ENCODE measurements at places on chromosomes 12 and 14.

DNA sequence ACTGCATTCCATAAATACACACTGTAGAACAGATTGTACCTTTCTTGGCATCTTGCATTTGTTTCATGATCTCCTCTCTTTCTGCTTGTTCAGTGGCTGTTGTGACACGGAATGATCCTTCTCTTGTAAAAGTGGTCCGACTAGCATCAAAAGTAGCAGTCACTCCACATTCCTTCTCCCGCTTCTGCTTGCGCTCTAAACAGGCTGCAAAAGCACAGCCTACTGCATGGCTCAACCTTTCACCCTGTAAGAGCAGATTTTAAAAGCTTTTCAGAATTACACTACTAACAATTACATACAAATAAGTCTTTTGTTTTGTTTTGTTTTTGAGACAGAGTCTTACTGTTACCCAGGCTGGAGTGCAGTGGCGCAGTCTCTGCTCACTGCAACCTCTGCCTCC, 49.8 kb downstream of the PAPLN start:
- no peak for DNase-seq

DNA sequence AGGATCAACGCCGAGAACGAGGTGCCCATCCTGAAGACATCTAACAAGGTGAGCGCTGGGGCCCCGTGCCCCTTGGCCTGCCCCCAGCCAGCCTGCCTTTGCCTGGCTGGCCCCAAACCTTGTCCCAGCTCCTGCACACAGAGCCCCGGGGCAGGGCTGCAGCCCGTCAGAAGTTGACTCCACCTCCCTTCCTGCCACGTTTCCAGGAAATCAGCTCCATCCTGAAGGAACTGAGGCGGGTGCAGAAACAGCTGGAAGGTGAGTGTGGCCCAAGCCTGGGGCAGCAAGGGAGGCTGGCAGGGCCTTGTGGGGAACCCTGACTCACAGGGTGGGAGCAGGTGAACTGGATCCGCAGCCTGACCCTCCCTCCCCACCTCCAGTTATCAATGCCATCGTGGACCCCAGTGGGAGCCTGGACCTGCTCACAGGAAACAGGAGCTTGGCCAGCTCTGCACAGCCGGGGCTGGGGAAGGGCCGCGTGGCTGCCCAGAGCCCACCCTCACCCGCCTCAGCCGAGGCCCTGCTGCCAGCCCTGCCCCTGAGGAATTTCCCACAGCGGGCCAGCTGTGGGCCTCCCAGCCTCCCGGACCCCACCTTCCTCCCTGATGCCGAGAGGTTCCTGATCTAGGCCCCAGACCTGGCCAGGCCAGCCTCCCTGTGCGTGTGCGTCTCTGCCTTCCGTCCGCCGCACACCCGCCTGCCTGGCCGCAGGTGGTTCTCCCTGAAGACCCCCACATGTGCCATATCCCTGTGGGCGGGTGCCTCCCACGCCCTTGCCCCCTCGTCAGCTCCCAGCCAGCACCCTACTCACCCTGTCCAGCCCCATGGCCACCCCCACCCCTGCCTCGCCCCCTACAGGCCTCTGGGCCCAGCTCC, 29.5 kb downstream of the CEP170B start:
- DNase-seq = no peak

GRCh38 chr14:35866595-35867279, 40.6 kb downstream of the BRMS1L start:
- no peak for DNase-seq

DNA sequence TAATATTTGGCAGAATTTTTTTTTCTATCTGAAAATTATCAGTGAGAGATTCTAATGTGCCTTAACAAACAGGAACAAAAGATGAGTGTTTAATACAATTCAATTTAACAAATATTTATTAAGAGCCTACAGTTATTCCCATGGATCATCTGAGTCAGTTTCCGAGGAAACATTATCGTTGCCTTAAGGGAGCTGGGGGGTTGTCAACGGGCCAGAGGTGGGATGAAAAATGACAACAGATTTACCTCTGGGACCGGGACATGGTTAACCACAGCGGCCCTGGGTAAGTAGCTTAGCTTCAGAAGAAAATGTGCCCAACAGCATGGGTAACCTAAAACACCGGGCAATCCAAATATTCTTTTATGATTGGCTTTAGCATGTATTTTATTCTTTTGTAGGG, 113.6 kb downstream of the DAD1 start:
- no peak for DNase-seq

DNA sequence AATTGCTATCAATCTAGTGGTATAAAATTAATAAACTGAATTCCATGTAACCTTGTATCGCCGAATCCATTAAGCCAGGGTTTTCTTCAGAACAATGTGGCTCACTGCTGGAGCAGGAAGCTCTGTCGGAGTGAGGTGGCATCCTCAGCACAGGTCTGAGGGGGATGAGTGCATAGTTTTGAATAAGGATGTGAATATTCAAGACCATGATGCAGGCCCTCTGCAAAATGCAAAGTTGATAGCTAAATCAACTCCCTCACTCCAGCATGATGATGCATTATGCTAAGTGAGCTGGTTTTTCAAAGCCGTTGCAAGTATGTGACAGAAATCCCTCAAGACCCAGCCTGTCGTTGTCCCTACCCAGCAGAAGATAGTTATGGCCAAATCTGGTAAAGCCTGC, 53.0 kb downstream of the TRIM9 start:
- no peak for DNase-seq
